ENCODE measurements at places on chromosomes 3 and 15. TPM values are rescaled to one million over a fixed set of nuclear protein-coding genes. Genes with fewer than 3 reads are reported as not detected.

The FRG2C gene
- total RNA-seq, result not detected

- DNase-seq, result no peak
Measured at GRCh38 chr15:80059786-80060355, 395 bp downstream of the ZFAND6 start.

The LCTL gene
- not detected for total RNA-seq

- DNase-seq, result no peak
Measured at GRCh38 chr3:74527566-74527965, 86.9 kb downstream of the CNTN3 start.

DNA sequence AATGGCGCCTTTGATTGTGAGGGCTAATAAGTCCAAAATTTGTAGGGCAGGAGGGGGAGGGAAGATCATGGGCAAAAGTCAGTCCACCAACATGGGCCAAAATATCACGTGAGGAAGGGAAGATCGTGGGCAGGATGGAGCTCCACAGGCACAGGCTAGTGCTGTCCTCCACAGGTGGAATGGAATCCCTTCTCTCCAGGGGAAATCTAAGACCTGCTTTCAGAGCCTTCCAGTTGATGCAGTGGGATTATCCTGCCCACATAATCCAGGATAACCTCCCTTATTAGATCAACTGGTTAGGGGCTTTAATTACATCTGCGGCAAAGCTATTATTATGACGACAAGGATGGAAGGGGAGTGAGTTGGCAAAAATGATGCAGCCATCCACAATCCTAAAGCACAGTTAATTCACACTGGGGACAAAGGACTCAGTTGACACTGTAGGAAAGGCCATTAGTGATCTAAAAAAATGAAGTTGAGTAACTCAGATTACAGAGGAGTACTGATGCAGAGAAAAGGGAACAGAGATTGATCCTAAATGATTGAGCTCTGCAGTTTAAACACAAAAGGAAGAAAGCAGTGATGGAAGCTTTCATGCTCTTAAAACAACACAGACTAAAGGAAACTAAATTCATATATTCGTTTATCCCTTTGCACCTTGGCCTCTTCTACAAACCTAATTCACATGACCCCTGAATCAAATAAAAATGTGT lies 159.8 kb downstream of the AKAP13 start:
- DNase-seq, result no peak

The CCDC191 gene
- 0.54 TPM for total RNA-seq

- DNase-seq, result peak; percentile 67
Measured at GRCh38 chr15:101501703-101502373, 12.3 kb upstream of the PCSK6 start.
